ENCODE measurements at places on chromosomes 3 and 15. TPM values are rescaled to one million over a fixed set of nuclear protein-coding genes. Genes with fewer than 3 reads are reported as not detected.

GRCh38 chr3:156674046-156674910 lies at the start of gene TIPARP:
TIPARP (plus strand) TSS chr3:156674590; CDS start chr3:156677698, 3,108 bp downstream.
- DNase-seq = peak; percentile 92

- no peak for DNase-seq
Observed at GRCh38 chr15:39488516-39488915, 92.4 kb upstream of the THBS1 start.

DNA sequence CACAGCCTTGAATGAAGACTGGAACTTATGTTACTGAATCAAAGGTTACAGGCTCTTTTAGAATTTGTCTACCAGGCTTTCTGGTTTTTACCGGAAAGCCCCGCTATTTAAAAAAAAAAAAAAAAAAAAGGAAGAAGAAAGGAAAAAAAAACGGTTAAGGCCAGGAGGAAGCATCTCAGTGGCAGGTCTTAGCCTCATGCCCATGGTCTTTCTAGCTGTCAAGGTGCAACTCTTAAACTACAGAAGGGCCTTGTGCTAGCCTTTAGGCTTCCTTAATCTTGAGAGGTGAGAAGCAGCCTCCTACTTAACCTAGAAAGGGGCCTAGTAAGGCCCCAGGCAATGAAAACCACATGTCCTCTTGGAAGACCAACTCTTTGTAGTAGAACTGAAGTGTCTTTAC lies 77.5 kb downstream of the TBC1D5 start:
- no peak for DNase-seq

The FBXL2 gene
- 1.2 TPM for total RNA-seq

- DNase-seq = no peak
Observed at GRCh38 chr15:44593042-44593736, 56.2 kb downstream of the EIF3J start.

Data from HepG2 (cell line).